ENCODE measurements at places on chromosomes 12 and 14.
A peak's percentile ranks its signal among the peaks of the same experiment; 100 is the strongest.

DNA sequence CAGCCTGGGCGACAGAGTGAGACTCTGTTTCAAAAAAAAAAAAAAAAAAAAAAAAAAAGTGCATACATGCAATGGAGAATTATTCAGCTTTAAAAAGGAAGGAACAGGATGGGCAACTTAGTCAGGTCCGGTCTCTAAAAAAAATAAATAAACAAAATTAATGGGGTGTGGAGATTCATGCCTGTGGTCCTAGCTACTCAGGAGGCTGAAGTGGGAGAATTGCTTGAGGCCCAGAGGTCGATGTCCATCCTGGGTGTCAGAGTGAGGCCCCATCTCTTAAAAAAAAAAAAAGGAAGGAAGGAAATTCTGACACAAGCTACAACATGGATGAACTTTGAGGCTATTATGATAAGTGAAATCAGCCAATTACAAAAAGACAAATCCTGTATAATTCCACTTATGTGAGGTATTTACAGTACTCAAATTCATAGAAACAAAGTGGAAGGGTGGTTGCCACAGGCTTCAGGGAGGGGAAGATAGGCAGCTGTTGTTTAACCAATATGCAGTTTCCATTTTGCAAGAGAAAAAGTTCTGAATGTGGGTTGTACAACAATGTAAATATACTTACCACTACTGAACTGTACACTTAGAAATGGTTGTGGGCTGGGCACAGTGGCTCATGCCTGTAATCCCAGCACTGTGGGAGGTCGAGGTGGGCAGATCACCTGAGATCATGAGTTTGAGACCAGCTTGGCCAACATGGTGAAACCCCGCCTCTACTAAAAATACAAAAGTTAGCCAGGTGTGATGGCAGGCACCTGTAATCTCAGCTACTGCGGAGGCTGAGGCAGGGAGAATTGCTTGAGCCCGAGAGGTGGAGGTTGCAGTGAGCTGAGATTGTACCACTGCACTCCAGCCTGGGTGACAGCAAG, 12.3 kb upstream of the APOF start:
- no peak for DNase-seq

- DNase-seq, result peak; percentile 43
Observed at GRCh38 chr12:27780612-27781408, 774 bp upstream of the MANSC4 start.

- no peak for DNase-seq
Observed at GRCh38 chr14:51449681-51450080, 202.0 kb upstream of the FRMD6 start.

- DNase-seq, result no peak
Observed at GRCh38 chr12:50595667-50596066, 90.9 kb downstream of the DIP2B start.

Measured in AG08395 (cell line).